ENCODE measurements at places on chromosomes 7 and 10.

DNA sequence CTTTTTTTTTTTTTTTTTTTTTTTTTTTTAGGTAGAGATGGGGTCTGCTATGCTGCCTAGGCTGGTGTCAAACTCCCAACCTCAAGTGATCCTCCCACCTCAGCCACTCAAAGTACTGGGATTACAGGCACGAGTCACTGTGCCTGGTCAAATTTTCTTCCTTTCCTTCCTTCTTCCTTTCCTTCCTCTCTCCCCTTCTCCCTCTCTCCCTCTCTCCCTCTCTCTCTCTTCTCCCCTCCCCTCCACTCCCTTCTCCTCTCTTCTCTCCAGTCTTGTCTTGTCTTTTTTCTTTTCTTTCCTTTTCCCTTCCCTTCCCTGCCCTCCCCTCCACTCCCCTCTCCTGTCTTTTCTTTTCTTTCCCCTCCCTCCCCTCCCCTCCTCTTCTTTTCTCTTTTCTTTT is 7.2 kb upstream of the MLXIPL start:
- DNase-seq: no peak

- no peak for DNase-seq
Measured at GRCh38 chr7:252981-253380, 37.0 kb upstream of the FOXL3 start.

DNA sequence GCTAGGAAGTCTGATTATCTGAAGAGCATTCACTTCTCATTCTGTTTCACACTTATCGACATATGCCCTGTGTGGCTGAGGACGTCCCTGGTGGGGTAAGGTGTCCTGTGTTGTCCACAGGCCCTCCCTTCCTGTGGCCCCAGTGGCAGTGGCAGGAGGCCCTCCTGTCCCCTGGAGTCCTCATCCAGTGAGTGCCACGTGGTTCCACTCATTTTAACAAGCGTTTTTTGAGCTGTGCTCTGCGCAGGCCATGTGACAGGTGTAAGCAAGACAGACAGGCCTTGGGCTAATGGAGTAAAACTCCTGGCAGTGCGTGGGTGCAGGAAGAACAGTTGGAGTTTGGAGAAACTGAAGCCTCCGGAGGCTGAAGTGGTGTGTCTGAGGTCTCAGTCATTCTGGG is 39.3 kb upstream of the PPIF start:
- no peak for DNase-seq

- DNase-seq: no peak
Measured at GRCh38 chr7:55730197-55730596, 132.4 kb downstream of the SEPTIN14 start.

DNA sequence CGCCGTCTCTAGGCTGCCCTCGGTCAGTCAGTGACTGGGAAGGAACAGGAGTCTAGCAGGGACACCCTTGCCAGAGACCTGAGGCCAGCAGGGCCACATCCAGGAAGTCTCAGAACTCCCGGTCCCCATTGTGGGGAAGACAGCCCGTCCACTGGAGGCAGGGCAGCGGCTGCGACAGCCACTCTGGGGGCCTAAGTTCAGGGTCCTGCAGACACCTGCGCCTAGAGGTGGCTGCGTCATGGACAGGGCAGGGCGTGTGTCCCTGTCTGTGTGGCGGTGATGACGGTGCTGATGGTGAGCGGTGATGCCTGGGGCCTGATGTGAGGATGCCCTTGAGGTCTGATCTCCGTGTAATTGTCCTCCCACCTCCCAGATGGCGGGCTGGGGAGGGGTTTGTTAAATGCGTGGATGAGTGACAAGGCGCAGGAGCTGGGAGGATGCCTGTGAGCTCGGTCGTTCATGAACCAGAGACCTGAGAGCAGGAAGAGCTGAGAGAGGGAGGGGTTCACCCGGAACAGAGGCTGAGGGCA is 537.9 kb upstream of the FOXK1 start:
- no peak for DNase-seq

DNA sequence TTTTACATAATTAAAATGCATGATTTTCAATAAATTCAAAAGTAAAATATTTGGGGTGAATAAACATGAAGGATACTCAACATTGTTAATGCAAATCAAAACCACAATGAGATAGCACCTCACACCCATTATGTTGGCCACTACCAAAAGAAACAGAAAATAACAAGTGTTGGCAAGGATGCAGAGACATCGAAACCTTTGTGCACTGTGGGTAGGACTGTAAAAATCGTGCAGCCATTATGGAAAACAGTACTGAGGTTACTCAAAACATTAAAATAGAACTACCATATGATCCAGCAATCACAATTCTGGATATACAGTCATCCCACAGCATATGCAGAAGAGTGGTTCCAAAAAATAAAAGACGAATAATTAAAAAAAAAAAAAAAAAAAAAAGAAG is 13.1 kb downstream of the EZH2 start:
- DNase-seq: no peak

GRCh38 chr10:3503299-3503698 is 281.7 kb downstream of the KLF6 start:
- no peak for DNase-seq

GRCh38 chr7:66219805-66220204 is 14.7 kb downstream of the TPST1 start:
- DNase-seq: no peak

DNA sequence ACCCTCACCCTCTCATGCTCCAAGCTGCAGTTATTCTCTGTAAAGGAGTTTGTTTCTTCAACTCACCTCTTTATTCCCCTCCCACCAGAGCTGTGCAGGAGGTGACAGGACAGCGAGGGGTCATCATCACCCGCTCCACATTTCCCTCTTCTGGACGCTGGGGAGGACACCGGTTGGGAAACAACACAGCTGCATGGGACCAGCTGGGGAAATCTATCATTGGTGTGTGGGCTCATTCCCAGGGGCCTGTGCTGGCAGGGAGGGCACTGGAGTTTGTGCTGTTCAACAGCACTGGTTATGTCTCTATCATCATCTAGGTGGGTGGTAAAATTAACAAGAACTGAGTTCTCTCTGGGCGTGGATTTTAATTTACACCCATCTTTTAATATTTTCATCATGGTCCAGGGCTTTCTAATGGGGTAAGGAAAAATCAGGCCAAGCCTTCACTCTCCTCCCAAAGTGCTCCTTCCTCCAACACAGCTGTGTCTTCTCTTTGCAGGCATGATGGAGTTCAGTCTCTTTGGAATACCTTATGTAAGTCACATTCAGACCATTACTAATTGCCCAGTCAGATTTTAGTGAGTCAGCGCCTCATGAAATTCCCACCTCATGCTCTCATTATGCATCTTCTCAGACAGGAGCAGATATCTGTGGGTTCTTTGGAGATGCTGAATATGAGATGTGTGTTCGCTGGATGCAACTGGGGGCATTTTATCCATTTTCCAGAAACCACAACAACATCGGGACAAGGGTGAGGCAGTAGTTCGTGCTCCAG is 61.6 kb downstream of the PRSS58 start:
- no peak for DNase-seq

GRCh38 chr10:110077436-110078130 is 69.8 kb downstream of the ADD3 start:
- peak; percentile 17 for DNase-seq

GRCh38 chr10:34854147-34854601 is 39.1 kb upstream of the PARD3 start:
- DNase-seq: no peak

DNA sequence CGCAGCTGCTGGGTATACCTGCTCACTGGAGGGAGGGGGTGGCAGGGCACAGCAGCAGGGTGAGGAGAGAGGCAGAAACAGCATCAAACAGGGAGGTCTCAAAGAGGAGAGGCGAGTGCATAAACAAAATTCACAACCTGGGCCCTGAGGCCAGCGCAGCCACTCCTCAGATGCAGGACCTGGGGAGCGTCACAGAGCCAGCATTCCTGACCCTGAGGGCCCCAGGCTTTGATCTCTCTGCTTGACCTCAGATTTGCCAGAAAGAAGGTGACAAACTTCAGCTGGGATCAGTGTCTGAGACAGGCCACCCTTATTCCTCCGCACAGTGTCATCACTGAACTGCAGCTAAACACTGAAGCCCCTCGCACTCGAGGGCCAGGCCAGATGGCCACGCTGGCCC is 25.6 kb downstream of the NOD1 start:
- DNase-seq: no peak

DNA sequence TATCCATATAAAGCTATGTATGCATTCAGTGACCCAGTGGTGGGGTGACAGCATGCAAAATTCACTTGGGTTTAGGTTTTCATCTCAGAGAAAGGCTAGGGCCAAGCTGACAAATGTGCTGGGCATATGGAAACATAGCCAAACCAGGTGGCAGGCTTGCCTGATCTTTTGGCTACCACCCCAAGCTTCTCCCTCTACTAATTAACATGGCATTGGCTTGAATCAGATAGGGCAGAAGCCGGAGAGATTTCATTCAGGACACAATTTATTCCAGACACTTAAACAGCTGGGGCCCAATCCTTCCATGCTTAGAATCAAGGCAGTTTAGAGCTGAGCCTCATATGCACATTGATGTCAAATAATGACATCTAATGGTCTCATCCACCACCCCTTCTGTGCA is 95.5 kb upstream of the AGK start:
- DNase-seq: no peak

DNA sequence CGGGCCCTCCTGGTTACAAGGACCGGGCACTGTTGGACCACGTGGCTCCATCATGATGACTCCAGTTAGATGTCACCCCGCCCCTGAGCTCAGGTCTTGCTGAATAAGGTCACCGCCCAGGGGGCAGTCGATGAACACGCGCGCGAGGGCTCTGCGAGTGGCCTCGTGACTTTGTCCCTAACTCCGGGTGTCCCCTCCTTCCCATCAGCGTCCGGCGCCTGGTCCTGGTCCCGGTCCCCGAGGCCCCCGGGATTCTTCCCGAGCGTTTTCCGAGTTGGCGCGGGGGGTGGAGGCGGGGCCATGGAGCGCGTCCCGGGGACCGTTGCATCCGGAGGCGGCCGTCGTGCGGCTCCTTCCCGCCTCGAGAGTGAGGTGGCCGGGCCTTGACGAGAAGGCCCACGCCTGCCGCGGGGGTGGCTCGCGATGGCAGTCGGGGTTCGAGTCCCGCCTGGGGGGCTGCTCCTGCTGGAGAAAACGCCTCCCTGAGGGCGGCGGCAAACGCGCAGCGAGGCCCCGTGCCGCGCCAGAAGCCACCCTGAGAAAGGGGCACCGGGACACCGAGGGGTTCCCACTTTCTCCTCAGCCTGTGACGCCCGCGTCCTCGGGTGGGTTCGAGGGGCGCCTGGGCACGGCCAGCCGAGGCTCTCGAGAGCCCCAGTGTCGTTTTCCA is 569 bp upstream of the NPTX2 start:
- no peak for DNase-seq

DNA sequence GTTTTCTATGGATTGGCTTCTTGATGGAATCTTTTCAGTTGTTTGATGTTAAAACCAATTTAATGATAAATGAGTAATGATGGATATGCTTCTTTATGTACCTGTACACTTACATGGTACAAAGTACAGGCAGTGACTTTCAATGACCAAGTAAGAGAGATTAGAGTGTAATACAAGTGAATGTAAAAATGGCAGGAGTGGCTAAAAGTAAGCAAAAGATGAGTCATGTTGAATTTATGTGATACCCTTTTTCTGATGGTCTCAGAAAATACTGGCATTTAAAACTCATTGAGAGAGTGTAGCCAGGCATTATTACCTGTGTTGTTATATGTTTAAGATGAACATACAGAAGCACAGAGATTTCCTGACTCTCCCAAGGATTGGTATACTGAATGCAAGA is 97.1 kb downstream of the GPR85 start:
- no peak for DNase-seq

DNA sequence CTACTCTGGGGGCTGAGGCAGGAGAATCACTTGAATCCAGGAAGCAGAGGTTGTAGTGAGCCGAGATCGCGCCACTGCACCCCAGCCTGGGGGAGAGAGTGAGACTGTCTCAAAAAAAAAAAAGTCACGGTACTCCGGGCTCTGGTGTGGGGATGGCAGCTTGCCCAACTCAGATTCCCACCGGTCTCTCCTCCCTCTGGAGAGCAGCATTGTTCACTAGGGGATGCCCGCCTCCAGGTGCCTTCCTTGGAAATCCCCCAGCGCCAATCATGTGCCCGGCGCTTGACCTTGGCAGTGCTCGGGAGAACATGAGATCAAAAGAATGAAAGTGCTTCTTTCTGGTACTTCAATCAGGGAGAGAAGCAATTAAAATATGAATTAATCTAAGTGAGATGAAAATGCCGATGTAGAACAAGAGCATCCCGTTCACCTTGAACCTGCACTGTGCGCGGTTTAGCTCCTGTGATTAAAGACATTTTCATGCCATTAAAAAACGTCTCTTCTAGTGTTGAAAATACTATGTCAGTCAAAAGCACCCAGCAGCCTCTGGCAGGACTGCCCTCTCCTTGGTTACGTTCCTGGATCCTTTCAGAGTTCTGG is 1127.3 kb upstream of the AUTS2 start:
- no peak for DNase-seq

GRCh38 chr7:1665549-1666316 is 4.3 kb upstream of the ELFN1 start:
- DNase-seq: no peak

DNA sequence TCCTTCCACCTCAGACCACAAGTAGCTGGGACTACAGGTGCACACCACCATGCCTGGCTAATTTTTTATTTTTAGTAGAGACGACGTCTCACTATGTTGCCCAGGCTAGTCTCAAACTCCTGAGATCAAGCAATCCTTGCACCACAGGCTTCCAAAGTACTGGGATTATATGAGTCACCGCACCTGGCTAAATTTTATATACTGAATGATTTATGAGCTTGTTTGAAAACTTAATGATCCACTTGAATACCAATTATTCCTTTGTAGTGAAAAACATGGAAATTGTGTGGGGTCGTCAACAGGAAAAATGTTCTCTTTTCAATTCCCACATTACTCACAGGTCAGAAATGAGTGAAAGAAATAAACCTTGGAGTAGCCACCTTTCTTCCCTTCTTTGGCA is 31.3 kb downstream of the RAPGEF5 start:
- DNase-seq: no peak

All from activated CD4-positive, alpha-beta T cell treated with anti-CD3 and anti-CD28 coated beads, Interleukin-2, amount 50 U/mL, for 1 hour (primary cell).